Activated T-helper 2 cell treated with anti-CD3 and anti-CD28 coated beads, Interferon-gamma antibody, Interleukin-2, Interleukin-4, amounts not matched to agents 10 μg/mL and 5 μg/mL and 100 μg/mL, durations not matched to agents 14 hours and 24 hours and 36 hours (primary cell): ENCODE measurements at places on chromosomes 2 and 18. TPM values are rescaled to one million over a fixed set of nuclear protein-coding genes. Genes with fewer than 3 reads are reported as not detected.

GRCh38 chr2:85210511-85210910, 77.3 kb downstream of the TCF7L1 start:
- H3K27ac ChIP-seq, result no peak overlapping the region
- no peak overlapping the region for H3K4me3 ChIP-seq
- H3K27me3 ChIP-seq, result peaks cover 3% of the 10 kb centered on the region
- no peaks in the 10 kb centered on the region for H3K36me3 ChIP-seq
- no peak for DNase-seq
- no peaks in the 10 kb centered on the region for H3K4me1 ChIP-seq

DNA sequence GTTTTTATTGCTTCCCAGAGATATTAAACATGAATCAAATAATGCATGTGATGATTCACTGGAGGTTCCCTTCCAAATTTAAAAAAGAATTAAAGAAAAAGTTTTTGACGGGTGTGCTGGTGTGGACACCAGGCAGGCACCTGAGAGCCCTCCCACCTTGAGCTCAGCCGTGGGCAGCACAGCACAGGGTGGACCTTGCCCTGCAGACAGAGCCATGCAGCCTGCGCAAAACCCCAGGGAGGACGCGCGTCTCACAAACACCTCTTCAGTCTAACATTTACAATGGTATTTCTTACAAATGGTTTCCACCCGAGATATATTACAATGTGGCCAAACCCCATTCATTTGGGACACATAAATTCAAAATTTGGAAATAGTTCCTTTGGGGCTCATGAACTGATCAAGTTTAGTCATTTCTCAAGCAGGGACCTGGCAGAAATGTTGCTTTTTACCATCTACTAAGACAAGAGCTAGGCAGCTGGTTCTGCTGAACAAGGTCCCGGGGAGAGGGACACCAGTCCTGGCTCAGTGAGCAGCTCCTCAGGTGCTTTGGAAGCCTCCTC, 45.4 kb downstream of the ODC1 start:
- H3K4me3 ChIP-seq, result no peak overlapping the region
- no peaks in the 10 kb centered on the region for H3K27me3 ChIP-seq
- no peak overlapping the region for H3K27ac ChIP-seq
- H3K4me1 ChIP-seq, result peaks cover 47% of the 10 kb centered on the region
- no peak for DNase-seq

GRCh38 chr2:208099682-208100470, 24.4 kb downstream of the CRYGD start:
- DNase-seq, result no peak
- H3K36me3 ChIP-seq, result no peaks in the 10 kb centered on the region
- H3K27ac ChIP-seq, result peak overlapping the region; percentile 33
- peaks cover 26% of the 10 kb centered on the region for H3K4me1 ChIP-seq
- H3K4me3 ChIP-seq, result peak overlapping the region; percentile 21

Gene PCARE
- total RNA-seq, result not detected in 2 replicates

Gene XPO1
- 218 and 221 TPM in 2 replicates for total RNA-seq

Gene DPYSL5
- total RNA-seq, result 0.05 TPM in 1 of 2 replicates, not detected in the other

Gene PROC
- not detected in 2 replicates for total RNA-seq
